ENCODE measurements at places on chromosomes 5 and 9. TPM values are rescaled to one million over a fixed set of nuclear protein-coding genes. Genes with fewer than 3 reads are reported as not detected.

Gene SPAAR
- 6.5 TPM for total RNA-seq

Gene FBP1
- 0.74 TPM for total RNA-seq

Gene MTMR12
- 13.8 TPM for total RNA-seq

Gene BAAT
- total RNA-seq = not detected

GRCh38 chr5:107388141-107388861, 282.4 kb downstream of the EFNA5 start:
- no peak for DNase-seq

- DNase-seq = no peak
Measured at GRCh38 chr9:36866840-36867239, 167.2 kb downstream of the PAX5 start.

DNA sequence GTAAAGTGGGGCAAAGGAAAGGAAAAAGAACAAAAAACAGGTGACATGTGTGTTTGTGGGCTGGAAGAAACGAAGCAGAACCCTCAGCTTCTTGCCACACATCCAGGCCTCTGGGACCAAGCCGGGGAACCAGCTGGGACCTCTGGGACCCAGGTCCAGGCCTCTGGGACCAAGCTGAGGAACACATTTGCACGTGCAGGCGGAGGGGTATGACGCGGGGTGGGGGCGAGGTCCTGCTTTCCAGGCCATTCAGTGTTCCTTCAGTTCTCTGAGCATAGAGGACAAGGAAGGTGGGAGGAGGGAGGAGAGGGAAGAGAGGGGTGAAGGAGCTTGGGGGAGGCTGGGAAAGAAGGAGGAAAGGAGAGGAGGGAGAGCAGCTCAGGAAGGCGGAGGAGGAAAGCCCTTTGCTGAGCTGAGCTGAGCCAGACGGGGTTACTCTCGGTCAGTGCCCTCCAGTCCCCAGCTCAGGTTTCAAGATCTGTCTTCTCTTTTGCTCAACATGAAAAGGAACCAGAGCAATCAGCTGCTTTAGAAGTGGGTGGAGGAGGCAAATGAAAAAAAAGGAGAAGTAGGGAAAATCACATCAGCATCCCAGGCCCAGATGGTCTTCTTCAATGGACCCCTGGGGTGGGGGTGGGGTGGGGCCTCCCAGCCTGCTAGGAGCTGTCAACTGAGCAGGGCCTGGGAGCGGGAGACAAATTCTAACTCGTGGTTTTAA, 59.1 kb downstream of the ABCA1 start:
- DNase-seq = peak; percentile 69

DNA sequence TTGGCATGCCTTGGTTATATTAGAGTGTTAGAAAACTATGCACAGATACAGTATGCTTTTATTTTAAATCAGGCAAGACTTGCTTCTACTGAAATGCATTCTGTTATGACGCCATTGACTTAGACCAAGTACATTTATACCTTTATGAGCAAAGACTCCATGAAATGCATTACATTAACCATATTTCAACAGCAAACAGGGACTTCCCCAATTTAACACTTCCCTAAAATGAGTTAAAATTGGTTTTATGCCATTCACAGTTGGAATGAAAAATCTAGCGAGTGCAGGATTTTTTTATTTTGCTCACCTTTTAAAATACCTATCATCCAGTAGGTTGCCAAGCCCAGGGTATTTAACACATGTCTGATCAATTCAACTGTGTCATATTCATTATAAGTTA, 272.1 kb upstream of the IZUMO3 start:
- DNase-seq = no peak

GRCh38 chr9:3963643-3964369, 336.1 kb downstream of the GLIS3 start:
- DNase-seq = no peak

DNA sequence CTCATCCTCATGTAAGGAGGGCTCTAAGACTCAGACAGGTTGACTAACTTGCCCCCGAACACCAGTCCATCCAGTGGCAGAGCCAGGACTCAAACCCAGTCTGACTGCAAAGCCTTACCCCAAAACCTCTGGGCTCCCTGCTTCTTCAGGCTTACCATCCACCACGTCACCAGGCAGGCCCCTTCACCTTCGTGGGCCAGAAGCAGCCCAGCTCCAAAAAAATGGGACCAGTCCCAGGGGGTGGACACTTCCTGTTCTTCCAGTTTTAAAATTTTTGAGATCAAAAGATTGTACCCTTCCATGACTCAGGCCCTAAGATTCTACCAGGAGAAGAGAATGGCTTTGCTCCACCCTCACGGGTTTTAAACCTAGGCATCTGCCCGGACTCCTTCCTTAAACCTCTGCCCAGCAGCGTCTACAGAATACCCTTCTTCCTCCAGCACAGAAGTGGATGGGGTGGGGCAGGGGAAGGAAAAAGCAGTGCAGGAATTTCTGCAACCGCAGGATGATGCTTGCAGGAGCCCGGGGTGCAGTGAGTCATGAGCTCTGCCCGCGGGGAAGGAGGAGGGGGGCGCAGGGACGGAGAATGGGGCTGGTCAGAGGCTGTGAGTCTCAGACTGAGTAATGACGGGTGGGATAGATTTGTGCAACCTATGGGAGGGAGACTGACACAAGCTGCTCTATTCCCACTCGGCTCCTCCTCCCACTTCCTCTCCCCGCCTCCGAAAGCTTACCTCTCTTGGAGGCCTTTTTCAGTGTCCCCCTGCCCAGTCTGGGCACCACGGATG, 50.4 kb upstream of the STXBP1 start:
- peak; percentile 74 for DNase-seq
